ENCODE measurements at places on chromosomes 3 and 15. TPM values are rescaled to one million over a fixed set of nuclear protein-coding genes. Genes with fewer than 3 reads are reported as not detected.

DNA sequence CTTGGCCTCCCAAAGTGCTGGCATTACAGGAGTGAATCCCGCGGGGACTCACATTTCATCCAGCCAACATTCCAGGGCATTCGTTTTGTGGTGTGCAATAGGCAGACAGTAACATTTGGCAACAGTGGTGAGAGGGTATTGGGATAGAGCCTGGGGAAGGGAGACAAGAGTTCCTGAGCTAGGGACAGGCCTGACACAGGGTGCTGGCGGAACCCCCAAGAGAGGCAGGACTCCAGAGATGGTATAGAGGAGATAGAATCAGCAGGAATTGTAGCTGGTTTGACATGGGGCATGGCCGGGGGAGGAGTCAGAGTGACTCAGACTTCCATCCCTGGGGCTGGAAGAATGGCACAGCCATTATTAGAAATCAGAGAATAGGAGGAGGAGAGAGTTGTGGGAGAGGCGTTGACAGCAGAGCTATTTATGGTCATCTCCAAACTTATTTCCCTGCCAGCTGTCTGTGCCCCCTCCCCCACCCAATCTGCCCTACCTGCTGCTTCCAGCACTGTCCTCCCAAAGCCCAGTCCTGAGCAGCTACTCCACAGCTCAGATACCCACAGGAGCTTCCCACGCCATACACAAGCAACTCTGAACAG is 4.4 kb upstream of the IDH2 start:
- no peak for DNase-seq

DNA sequence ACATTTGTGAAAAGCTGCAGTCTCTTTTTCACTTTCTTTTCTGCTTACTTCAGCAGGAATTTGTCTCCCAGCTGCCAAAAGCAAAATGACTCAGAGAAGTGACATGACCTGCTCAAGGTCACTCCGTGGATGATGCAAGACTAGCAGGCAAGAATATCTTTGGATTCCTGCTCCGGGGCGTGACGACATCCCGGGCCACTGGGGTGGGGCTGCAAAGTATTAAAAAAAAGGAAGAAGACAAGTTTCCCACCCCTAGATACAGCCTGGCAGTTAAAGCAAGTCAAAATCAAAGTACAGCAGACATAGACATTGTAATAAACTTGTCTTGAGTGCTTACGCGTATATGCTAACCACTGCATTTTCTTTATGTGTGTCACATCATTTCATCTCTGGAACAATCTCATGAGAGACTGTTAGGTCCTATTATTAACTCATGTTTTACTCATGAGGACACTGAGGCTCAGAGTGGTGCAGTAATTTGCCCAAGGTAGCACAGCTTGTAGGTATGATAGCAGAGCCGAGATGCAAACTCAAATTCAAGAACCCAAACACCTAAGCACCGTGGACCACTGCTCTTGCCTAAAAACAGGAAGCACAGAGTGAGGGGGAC is 485.2 kb upstream of the PROK2 start:
- no peak for DNase-seq

DNA sequence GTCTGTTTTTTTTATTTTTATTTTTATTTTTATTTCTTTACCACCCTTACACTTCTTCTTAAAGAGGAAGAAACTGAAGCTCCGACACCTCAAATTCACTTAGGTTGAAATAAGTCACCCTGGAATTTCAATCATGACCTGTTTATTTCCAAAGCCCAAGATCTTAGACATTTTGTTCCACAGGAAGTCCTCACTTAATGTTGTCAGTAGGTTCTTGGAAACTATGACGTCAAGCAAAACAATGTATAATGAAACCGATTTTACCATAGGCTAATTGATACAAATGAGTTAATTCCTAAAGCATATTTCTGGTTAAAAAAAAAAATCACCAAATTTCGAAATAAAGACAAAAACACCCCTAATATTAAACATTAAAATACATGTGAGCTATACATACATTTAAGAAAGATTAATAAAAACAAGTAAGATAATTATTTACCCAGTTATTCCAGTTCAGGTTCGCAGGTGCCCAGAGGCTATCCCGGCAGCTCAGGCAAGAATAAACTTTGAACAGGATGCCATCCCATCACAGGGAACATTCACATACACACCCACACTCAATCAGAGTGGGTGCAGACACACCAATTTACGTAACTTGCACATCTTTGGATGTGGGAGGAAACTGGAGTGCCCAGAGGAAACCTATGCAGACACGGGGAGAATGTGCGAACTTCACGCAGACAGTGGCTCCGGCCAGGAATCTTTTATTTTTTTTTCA is 391.0 kb downstream of the RAP2B start:
- DNase-seq, result no peak

DNA sequence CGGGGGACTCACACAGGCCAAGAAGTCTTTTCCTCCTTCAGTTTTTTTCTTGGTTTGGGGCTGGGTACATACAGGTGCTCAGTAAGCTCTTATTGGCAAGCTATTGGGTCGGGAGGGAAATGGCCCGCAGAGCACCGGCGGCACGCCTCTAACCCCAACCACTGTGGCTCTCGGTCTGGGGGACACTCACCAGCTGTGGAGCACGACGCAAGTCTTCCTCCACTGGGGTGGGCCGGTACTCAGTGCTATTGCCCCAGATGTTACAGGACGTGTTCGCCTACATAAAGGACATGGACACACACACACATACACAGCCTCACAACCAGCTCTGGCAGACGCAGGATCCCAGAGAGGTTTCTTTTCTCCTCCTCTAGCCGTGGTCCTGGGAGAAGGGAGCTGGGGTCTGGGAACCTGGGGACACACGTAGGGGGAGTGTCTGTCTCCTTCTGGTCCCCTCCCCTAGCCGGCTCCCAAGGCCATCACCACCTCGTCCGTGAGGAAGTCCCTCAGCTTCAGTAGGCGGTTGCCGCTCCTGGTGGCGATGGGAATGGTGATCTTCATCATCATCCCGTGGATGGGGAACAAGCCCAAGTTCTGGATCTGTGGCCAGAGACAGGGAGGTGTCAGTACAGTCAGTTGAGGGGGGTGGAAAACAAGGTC is 33.4 kb downstream of the FEM1B start:
- DNase-seq, result no peak

DNA sequence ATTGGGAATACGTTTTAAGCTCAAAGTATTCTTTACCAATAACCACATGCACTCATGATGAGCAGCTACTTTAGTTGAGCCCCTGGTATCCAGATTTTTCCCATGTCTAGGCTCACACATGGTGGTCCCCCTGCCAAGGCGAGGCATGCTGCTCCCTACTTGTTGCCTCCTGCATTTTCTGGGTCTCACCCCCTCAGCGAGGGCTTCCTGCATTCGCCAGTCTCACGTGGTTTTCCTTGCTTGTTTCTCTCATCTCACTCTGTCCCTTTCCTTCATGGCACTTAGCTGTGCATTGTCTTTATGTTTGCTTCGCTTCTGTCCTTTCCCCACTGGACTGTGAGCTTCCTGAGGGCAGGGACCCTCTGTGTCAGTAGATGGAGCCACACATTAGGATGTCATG is 99.2 kb downstream of the PDZRN3 start:
- DNase-seq, result no peak

Gene CHRNA5
- polyA plus RNA-seq, result 9.7 TPM

GRCh38 chr3:59775106-59775505 is 725.3 kb upstream of the CFAP20DC start:
- no peak for DNase-seq

Gene GNB5
- 17.4 TPM for polyA plus RNA-seq

Gene EBLN2
- 8.5 TPM for polyA plus RNA-seq

Measured in left renal cortex interstitium (tissue), 4 donors.